ENCODE measurements at places on chromosomes 5 and 9.

GRCh38 chr5:113240032-113240431 lies 194.8 kb downstream of the TSSK1B start:
- ATAC-seq: no peak

DNA sequence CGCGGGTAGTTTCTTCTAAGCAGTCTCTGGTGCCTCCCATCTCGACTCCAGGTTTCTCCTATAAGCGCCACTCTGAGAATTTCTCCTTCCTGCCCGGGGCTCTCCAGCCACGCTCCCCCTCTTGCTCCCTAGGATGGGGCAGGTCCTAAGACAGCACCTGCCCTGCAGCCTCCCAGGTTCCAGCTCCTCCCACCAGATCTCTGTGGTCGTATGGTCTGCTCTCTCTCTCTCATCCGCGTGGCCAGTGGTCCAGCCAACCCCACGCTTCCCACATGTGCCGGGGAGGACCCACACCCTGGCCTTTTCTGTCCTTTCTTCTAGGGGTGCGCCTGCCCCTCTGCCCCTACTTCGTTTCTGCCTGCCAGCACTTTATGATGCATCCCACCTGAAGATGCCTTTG lies 40.5 kb downstream of the MVB12B start:
- no peak for ATAC-seq

- no peak for ATAC-seq
Observed at GRCh38 chr9:117403848-117404247, 11.0 kb downstream of the ASTN2 start.

DNA sequence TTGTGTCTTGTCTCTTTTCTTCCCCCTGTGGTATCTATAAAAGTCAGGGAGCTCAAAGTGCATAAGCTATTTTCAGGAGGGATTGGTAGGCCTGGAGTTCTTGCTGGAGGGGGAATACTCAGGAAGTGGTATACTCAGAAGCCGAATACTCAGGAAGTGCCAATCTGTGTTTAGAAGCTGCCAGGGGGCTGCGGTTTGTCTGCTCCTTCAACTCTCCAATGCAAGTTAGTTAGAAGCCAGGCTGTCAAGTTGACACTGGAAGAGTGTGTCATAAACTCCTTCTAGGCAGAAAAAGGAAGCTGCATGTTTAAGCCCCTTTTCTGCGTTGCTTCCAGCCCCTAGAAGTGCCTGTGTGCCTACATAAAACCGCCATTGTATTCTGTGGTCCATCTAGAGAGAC lies 366.5 kb downstream of the TAF11L14 start:
- no peak for ATAC-seq

DNA sequence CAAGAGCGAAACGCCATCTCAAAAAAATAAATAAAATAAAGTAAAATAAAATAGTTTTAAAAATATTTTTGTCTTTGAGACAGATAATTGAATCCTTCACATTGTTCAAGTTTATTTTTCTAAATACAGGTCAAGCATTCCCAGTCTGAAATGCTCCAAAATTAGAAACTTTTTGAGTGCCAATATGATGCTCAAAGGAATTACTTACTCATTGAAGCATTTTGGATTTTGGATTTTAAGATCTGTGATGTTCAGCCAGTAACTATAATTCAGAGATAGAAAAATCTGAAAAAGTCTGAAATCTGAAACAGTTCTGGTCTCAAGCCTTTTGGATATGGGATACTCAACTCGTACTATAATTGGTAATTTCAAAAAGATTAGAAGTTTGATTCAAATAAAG lies 39.8 kb downstream of the RBM27 start:
- no peak for ATAC-seq

DNA sequence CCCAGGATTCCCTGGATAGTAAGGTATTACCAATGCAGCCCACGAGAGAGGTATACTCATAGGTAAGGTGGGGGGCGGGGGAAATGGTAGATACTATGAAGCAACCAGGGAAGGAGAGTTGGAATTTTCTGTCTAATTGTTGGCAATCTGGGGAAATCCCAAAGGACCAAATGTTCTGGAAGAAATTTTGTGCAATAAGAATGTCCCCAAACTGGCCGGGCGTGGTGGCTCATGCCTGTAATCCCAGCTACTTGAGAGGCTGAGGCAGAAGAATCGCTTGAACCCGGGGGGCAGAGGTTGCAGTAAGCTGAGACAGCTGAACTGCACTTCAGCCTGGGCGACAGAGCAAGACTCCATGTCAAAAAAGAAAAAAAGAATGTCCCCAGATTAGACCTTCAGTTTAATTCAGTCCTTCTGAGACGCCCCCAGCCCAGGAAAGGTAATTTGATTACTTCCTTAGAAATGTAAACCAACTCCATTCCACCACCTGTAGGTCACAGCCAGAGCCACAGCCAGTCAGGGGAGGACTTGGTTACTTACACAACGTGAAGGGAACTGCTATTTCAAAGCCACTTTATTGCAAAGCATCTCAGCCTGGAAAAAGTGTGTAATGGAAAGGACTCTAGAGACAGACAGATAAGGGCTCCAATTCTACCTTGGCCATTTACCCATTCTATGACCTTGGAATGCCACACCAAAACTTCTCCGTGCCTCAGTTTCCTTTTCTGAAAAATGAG lies 50.0 kb upstream of the KLF4 start:
- ATAC-seq: no peak

- no peak for ATAC-seq
Observed at GRCh38 chr5:82544004-82544403, 265.9 kb upstream of the RPS23 start.

DNA sequence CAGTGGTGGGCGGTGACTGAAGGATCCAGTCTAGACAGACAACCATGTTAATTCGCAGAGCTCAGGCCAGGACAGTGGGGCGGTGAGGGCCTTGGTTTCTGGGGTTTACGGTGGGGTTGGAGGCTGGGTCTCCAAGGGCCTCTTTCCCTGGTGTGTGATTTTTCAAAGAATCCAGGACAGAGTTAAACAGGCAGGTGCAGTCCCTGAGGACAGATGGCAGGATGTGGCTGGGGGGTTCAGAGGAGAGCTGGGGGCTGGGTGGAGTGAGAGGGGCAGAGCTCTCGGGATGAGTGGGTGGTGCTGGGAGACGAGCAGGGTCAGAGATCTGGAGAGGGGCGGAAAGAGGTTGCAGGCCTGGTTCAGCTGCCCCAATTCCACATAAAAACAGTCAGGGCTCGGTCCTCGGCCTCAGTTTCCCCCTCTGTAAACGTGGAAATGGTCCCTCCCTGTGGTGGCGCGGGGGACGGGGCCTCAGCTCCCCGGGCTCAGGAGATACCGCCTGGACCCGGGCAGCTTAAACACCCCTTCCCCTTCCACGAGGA lies 145.9 kb downstream of the GAPVD1 start:
- no peak for ATAC-seq

DNA sequence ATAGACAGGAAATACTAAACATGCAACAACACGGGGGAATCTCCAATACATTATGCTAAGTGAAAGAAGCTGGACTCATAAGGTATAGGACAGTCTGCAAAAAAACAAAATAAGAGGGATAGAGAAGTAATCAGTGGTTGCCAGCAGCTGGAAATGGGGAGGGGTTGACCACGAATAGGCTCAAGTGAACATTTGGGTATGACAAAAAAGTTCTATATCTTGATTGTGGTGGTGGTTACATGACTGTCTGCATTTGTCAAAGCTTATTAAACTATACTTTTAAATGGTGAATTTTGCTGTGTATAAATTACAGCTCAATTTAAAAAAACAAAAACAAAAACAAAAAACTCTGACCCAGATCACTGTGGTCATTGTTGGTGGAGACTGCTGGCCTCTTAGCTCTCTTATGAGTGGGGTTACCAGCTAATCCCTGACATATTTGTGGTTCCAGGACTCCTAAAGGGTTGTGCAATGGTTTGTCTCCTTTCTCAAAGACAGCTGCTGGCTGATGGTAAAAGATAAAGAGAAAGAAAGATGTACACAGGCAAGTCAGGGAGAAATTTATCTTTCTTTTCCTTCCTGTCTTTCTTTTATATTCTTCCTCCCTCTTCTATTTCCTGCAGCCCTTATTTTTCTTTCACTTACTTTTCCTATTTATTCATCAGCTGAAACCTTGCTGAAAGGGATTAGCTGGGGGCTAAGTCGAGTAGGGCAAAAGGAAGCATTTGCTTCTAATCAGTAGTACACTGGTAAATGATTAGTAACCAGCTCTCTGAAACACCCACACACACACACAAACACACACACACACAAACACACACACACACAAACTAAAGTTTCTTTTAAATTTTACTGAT lies 42.6 kb upstream of the APC start:
- ATAC-seq: no peak

DNA sequence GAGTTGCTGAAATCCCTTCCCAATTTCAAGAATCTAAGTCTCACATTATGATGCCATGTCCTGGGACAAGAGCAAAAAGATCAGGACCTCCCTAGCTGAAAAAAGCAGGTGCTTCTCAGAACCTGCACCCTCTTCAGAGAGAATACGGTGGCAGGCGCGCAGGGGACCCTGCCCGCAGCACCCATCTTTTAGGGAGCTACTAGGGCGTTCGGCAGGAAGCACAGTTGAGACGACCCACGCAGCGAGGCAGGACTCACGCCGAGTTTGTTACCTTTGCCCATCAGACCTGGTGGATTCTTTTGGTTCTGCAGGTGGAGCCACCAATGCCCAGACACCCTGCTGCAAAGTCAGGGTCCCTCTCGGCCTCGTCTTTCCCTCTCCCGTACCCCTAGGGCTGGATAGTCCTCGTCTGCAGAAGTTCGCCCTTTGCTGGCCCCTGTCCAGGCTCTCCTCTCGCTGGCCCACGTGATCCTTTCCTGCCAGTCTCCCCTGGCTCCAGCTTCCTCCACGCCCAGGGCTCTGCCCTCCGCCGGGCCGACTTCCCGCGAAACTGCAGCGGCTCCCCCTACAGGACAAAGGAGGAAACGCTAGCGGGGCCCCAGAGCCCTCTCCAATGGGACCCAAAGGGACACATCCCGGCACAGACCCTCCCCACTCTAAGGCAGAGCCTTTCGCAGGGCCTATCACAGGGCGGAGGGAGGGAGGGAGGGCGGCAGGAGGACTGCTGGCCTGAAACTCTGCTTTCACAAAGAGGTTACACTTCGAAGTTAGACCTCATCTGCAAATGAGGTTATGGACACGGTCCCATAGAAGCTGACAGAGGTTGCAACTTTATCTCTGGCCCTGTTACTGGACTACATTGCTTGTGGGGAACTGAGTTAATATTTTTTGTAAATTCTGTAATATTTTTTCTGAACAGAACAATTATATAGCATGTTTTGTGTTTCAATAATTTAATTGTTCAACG lies 28.8 kb downstream of the TMEM174 start:
- peak; percentile 90 for ATAC-seq

GRCh38 chr5:34535944-34536623 lies 120.0 kb upstream of the RAI14 start:
- peak; percentile 64 for ATAC-seq

- ATAC-seq: no peak
Observed at GRCh38 chr5:135087950-135088349, 53.9 kb upstream of the PITX1 start.

- ATAC-seq: no peak
Observed at GRCh38 chr9:113932906-113933584, 56.9 kb downstream of the ZNF618 start.
